ENCODE measurements at places on chromosomes 2 and 18. TPM values are rescaled to one million over a fixed set of nuclear protein-coding genes. Genes with fewer than 3 reads are reported as not detected.

DNA sequence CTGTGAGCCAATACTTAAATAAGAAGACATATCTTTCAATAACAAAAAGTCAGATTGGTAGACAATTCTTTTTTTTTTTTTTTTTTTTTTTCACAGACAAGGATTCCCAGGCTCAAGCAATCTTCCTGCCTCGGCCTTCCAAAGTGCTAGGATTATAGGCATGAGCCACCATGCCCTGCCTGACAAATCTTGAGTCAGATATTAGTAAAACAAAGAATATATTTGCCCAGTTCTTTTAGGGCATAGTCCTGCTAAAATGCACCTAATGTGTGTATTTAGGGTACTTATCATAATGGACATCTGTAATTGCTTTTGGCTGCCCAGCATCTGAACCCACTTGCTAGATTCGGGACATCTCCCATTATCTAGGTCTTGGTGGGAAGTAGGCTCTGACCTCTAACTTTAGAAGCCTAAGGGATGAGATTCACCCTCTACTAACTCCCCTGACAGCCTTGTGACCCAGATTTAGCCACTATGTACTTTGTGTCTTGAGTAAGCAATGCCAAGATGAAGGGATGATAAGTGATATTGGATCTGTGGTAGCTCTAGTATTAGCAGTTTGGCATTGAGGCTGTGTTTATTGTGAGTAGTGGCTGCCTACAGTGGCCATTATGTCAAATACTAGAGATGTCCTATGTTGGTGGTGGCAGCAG is 18.5 kb upstream of the PSME4 start:
- no peaks in the 10 kb centered on the region for H3K27me3 ChIP-seq
- H3K4me1 ChIP-seq = no peaks in the 10 kb centered on the region
- DNase-seq = no peak
- H3K27ac ChIP-seq = no peak overlapping the region
- no peak overlapping the region for H3K4me3 ChIP-seq
- H3K36me3 ChIP-seq = no peaks in the 10 kb centered on the region

- H3K4me3 ChIP-seq = no peak overlapping the region
- no peaks in the 10 kb centered on the region for H3K4me1 ChIP-seq
- no peak overlapping the region for H3K27ac ChIP-seq
- no peak for DNase-seq
- no peaks in the 10 kb centered on the region for H3K36me3 ChIP-seq
These were observed 96.4 kb upstream of the TEX51 start for GRCh38 chr2:126802316-126802715.

- peaks cover 61% of the 10 kb centered on the region for H3K27me3 ChIP-seq
- peak overlapping the region; percentile 45 for H3K4me3 ChIP-seq
- peaks cover 24% of the 10 kb centered on the region for H3K4me1 ChIP-seq
- H3K36me3 ChIP-seq = no peaks in the 10 kb centered on the region
These were observed 903 bp downstream of the KCNG3 start for GRCh38 chr2:42492691-42493467.

GRCh38 chr2:174015428-174015827 is 50.3 kb upstream of the SP3 start:
- H3K4me1 ChIP-seq = peaks cover 15% of the 10 kb centered on the region
- no peak for DNase-seq
- no peak overlapping the region for H3K4me3 ChIP-seq
- H3K36me3 ChIP-seq = no peaks in the 10 kb centered on the region

CDH20 gene
- 0.05 TPM for polyA plus RNA-seq

NEU2 gene
- polyA plus RNA-seq = not detected

GRCh38 chr2:241273210-241274020 is 42.1 kb downstream of the HDLBP start:
- peaks cover 53% of the 10 kb centered on the region for H3K4me1 ChIP-seq
- DNase-seq = no peak
- H3K36me3 ChIP-seq = no peaks in the 10 kb centered on the region
- peak overlapping the region; percentile 97 for H3K4me3 ChIP-seq
- no peaks in the 10 kb centered on the region for H3K27me3 ChIP-seq

CHRNG gene
- not detected for polyA plus RNA-seq

GRCh38 chr18:35786365-35787042 is 186.0 kb upstream of the RMP24 start:
- peaks cover 4% of the 10 kb centered on the region for H3K27me3 ChIP-seq
- DNase-seq = no peak
- no peaks in the 10 kb centered on the region for H3K36me3 ChIP-seq
- H3K4me3 ChIP-seq = no peak overlapping the region

DNA sequence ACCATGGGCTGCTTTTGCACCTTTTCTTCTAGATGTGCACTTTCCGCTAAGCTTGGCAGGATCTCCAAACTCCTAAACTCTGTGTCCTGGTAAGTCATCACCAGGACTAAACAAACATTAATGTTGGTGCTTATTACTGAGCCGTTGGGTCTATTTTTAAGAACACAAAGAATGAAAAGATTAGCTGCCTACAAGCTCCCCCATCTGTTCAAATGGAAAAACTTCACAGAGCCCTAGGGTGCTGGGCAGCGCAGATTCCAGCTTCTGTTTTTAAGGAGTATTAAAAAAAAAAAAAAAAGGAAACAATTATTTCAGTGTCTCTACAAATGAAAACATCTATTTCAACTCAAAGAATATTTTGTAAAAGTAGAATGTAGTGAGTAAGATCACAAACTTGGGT is 97.8 kb upstream of the AQP4 start:
- no peak for DNase-seq
- no peaks in the 10 kb centered on the region for H3K4me1 ChIP-seq
- no peak overlapping the region for H3K27ac ChIP-seq
- H3K27me3 ChIP-seq = no peaks in the 10 kb centered on the region
- no peaks in the 10 kb centered on the region for H3K36me3 ChIP-seq
- H3K4me3 ChIP-seq = no peak overlapping the region

EDAR gene
- 0.02 TPM for polyA plus RNA-seq

DNA sequence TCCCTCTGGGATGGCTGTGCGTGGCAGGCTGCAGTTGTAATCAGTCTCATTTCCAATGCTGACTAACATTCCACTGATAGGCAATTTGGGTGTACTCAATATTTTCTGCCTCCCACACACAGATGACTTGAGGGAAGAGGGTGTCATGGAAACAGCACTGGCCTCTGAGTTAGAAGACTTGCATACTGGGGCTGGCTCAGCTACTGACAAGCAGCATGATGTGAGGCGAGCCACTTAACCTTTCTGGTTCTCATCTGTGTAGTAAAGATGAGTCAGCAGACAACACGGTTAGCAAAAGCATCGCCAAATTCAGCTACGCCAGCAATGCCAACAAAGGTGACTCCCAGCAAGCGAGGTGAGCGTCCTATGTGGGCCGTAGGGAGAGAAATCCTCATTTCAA is 73.5 kb downstream of the COLEC12 start:
- no peaks in the 10 kb centered on the region for H3K36me3 ChIP-seq
- H3K27me3 ChIP-seq = no peaks in the 10 kb centered on the region
- DNase-seq = no peak
- H3K4me3 ChIP-seq = no peak overlapping the region

Measured in spleen (tissue), 13 donors.